Skin of body (tissue), 3 donors: ENCODE measurements at places on chromosomes 16 and 17. TPM values are rescaled to one million over a fixed set of nuclear protein-coding genes. Genes with fewer than 3 reads are reported as not detected.
A peak's percentile ranks its signal among the peaks of the same experiment; 100 is the strongest.

GRCh38 chr17:31674305-31674704, 184.7 kb downstream of the COPRS start:
- no peak for DNase-seq

GRCh38 chr17:29574732-29575510, 6.4 kb downstream of the TP53I13 start:
- DNase-seq: no peak

GRCh38 chr16:78377312-78377711, 277.9 kb downstream of the WWOX start:
- DNase-seq: no peak

DNA sequence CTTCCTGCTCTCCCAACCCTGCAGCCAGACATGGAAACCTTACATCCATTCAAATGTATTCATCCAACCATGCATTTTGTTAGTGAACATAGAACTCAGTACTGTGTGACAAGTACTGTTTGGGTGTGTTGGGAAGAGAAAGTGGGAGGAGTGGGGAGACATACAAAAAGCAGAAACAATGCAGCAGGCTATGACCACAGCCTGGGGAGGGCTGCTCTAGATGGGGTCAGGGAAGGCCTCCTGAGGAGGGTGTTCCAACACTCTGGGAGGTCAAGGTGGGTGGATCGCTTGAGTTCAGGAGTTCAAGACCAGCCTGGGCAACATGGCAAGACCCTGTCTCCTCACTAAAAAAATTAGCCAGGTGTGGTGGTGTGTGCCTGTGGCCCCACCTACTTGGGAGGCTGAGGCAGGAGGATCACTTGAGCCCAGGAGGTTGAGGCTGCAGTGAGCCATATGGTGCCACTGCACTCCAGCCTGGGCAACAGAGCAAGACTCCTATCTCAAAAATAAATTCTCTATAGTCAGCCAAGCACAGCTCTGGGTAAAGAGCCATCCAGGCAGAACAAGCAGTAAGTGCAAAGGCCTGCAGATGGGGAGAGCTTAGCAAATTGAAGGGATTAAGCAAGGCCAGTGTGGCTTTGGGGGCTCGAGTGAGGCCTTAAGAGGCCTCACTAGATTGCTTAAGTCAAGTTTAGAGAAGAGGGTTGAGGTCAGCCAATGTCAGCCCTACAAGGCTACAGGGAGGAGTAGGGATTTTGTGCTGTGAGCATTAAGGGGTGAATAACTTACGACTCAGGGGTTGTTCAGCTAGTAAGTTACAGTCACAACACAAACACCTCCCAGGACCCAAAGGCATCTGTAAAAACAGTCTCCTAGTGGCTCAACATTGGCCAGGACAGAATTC, 5.5 kb downstream of the SLC13A2 start:
- DNase-seq: no peak

- DNase-seq: peak; percentile 45
These were observed at the start of gene ULK2 for GRCh38 chr17:19867329-19868078. Gene ULK2 (minus strand): TSS chr17:19867936. CDS start chr17:19867417, 519 bp downstream.

DNA sequence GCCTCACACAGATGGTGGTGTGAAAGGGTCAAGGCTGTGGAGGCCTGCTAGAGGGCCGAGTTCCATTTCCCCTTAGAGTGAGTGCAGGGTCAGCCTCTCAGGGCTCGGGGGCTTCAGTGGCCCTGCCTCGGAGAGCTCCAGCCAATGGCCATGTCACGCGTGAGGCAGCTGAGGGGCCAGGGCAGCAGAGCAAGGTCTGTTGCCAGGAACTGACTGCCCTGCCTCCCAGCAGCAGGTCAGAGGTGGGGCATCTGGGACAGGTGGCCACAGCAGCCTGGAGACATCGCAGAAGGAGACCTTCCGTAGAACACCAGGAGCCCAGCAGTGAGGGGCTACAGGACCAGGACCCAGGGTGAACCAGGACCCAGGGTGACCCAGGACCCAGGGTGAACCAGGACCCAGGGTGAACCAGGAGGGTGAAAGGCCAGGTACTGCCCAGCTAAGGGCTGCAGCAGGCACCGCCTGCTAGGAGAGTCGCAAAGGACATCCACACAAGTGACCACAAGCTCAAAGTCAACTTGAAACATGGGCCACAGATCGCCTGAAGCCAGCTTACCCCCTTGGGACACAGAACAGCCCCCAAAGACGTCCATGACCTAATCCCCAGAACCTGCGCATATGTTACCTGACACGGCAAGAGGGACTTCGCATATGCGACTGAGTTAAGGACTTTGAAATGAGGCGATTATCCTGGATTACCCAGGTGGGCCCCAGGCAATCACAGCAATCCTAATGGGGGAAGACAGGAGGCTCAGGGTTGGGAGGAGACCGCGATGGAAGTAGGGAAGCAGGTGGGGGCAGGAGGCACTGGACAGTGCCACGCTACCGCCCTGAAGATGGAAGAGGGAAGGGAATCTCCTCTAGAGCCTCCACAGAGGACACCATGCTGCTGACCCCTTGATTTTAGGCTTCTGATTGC, 4.8 kb upstream of the MEAK7 start:
- no peak for DNase-seq

DNA sequence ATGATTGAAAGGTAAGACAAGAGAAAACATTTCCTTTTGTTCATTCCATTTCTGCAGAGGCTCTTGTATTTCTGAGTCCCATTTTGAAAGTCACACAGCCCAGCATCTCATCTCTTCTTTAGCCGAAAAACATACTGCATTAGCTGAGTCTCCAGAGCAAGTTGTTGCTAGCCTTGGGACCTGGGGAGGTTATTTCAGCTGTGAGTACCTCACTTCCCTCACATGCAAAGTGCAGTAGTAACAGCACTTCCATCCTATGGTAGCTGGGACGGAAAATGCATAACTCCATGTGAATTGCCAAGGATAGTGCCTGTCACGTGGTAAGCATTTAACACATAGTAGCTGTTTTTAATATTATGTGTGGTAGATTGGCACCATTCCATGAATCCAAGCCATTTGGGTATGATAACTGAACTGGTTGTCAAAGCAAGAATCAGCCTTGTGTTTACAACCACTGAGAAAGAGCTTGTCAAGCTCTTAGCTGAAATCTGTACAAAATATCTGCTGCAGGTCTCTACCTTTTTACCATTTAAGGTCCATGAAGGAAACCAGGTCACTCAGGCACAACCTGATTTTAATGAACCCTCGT, 345.7 kb downstream of the CDH13 start:
- DNase-seq: no peak

GRCh38 chr17:73042809-73043685, 49.4 kb downstream of the SLC39A11 start:
- DNase-seq: peak; percentile 35

DNA sequence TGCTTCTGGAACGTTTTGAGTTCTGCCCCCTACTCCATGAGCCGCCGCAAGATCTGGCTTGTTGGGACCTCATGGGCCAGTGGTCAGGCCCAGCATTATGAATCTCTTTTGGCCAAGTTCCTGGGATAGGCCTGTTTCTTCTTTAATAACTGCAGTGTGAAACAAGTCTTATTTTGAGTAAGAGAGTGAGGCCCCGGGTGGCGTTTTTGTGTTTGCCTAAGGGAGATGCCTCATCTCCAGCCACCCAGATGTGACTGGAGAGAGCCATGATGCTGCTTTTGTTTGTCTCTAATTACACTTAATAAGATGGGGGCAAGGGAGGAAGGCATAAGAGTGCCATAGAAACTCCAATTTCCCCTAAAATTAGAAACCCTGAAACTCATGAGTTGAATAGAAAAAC, 39.8 kb downstream of the KSR1 start:
- DNase-seq: no peak

- DNase-seq: no peak
These were observed 4.0 kb downstream of the ITGAD start for GRCh38 chr16:31397096-31397660.

DNA sequence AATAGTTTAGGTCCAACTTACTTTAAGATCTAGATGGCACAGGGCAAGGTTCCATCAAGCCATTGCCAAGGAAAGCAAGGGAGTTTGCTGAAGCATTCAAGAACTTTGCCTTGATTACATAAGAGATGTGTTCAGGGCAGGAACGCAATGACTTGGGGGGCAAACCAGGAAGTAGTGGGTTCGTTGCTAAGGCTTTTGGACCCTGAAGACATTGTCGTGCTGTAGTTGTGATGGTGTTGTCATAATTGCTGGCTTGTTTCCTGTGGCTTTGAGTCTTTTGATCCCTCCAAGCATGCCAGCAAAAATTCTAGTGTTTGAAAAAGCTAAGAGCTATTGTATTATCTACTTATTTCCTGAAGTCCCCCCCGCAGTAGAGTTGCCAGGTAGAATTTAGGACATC, 70.7 kb upstream of the HNF1B start:
- DNase-seq: no peak

- no peak for DNase-seq
These were observed 7.2 kb downstream of the SYNGR2 start for GRCh38 chr17:78175643-78175981.

DNA sequence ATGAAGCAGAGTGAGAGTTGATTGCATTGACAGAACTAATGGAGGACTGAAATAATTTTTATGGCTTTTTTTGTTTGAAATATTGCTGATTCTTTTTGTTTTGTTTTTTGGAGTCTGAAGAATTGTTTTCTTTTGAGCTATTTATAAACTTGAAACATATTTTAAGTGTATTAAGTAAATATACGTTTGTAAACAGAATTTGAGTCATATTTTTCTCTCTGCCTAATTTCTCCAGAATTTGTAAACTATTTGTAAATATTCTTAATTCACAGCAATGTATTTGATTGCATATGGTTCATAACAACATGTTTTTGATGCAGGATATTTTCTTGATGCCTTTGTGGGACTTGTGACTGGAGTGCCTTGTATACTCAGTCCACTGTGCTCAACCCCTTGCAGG, 50.7 kb downstream of the SLFN11 start:
- DNase-seq: no peak

- no peak for DNase-seq
These were observed 6.5 kb upstream of the QRICH2 start for GRCh38 chr17:76314392-76315227.

DNA sequence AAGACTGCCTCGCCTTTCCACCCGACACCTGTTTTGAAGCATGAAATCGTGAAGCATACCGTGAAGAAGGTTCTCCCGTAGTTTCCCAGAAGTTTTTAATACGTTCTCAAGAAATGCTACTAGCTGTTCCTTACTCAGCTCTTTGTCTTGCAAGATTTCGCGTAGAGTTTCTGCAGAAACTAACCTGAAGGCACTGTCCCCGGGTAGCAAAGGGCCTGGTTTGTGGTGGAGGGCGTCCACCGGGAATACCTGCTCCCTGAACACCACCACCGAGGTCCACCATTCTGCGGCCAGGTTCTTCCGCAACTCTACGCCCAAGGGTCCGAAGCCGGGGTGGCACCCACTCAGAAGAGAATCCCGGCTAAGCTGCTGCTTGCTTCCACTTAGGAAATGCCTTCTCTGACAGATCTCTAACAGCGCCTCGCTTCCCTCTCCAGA, 487 bp downstream of the POLG2 start:
- DNase-seq: no peak

SOX8 gene
- total RNA-seq: 6.8 TPM

TPSD1 gene
- total RNA-seq: 1.3 TPM

CACNA1H gene
- 12.6 TPM for total RNA-seq

KRT25 gene
- 608 TPM for total RNA-seq

CDK3 gene
- 7.6 TPM for total RNA-seq

DNAI2 gene
- not detected for total RNA-seq

SMTNL2 gene
- total RNA-seq: 14.9 TPM

ZSCAN10 gene
- not detected for total RNA-seq

PDILT gene
- not detected for total RNA-seq

PLA2G10 gene
- total RNA-seq: not detected

TBC1D3E gene
- not detected for total RNA-seq

NME2 gene
- 183 TPM for total RNA-seq
